ENCODE measurements at places on chromosomes 6 and 20. TPM values are rescaled to one million over a fixed set of nuclear protein-coding genes. Genes with fewer than 3 reads are reported as not detected.

Gene AVP
- not detected for total RNA-seq

Gene HLA-DMA
- total RNA-seq: 3.3 TPM

Gene TRMT11
- 21.2 TPM for total RNA-seq

Gene POPDC3
- total RNA-seq: 14.8 TPM

Gene RNF5
- total RNA-seq: 20.5 TPM

Gene ELOVL4
- 5.4 TPM for total RNA-seq

Gene BPIFA3
- total RNA-seq: not detected

Gene HLA-DOB
- total RNA-seq: 0.10 TPM

Gene CSNK2A1
- total RNA-seq: 156 TPM

Gene STMND1
- total RNA-seq: not detected

Gene RNGTT
- 16.4 TPM for total RNA-seq

Gene CGA
- not detected for total RNA-seq

Gene AGER
- total RNA-seq: 0.30 TPM

Gene MYCT1
- total RNA-seq: 6.0 TPM

Gene RAD21L1
- 0.13 TPM for total RNA-seq

Gene RNF182
- total RNA-seq: 9.7 TPM

Gene CLVS2
- total RNA-seq: not detected

Gene GABRR1
- total RNA-seq: not detected

Gene PRDM13
- total RNA-seq: not detected

Gene SMOC2
- 0.13 TPM for total RNA-seq

Gene LGSN
- 0.07 TPM for total RNA-seq

Gene FAM209B
- total RNA-seq: not detected

Gene OOEP
- total RNA-seq: 0.30 TPM
